ENCODE measurements at places on chromosomes 7 and 10.

GRCh38 chr10:93591065-93591808, 9.8 kb downstream of the RBP4 start:
- no peak for DNase-seq

- no peak for DNase-seq
Observed at GRCh38 chr10:111522551-111522950, 445.7 kb downstream of the ADRA2A start.

- no peak for DNase-seq
Observed at GRCh38 chr7:100627238-100627549, 14.2 kb downstream of the TFR2 start.

DNA sequence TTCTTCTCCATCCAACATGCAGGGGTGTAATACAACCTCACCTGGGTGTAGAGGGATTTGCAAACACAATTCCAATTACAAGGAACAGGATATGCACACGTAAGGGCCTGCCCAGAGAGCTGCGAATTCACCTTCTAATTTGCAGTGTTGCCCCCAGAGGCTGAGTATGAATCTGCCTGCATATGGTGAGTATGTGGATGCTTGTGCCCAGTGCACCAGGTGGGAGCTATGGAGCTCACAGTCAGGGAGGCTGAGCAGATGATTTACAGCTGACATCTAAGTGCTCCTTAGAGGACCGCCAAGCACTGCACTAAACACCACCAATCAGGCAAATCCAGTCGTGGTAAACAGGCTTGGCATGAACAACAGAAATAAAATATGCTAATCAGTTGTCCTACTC, 132.0 kb downstream of the RELN start:
- no peak for DNase-seq

- DNase-seq, result no peak
Observed at GRCh38 chr7:80346704-80347103, 165.2 kb downstream of the GNAT3 start.

- no peak for DNase-seq
Observed at GRCh38 chr10:6427357-6427959, 152.6 kb downstream of the PRKCQ start.

- DNase-seq, result no peak
Observed at GRCh38 chr7:55252386-55252785, 112.8 kb upstream of the LANCL2 start.

GRCh38 chr10:37871143-37871542, 13.7 kb upstream of the ZNF248 start:
- DNase-seq, result no peak

DNA sequence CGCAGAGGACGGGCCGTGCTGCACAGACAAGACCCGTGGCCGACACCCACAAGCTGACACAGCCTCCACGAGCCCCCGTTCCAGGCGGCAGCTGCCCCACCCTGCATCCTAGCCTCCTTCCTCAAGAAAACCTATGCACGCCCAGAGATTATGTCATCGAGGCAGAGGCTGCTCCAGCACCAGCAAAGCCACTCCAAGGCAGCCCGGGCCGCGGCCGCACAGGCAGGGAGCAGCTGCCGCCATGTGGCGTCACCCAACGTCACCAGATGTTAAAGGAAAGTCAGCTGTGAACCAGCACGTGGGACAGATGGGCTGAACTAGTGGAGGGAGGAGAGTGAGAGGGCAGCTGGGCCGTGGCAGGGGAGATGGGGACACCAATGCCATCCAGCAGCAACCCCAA, 59.8 kb downstream of the STK32C start:
- DNase-seq, result no peak

- no peak for DNase-seq
Observed at GRCh38 chr10:28075424-28075823, 76.5 kb upstream of the ODAD2 start.
